T-helper 2 cell treated with Interferon-gamma antibody and Interleukin-4, amounts not matched to agents 5 μg/mL and 100 μg/mL, for 36 hours (primary cell): ENCODE measurements at places on chromosomes 3 and 15.

- DNase-seq = no peak
Observed at GRCh38 chr3:132679911-132680310, 19.8 kb downstream of the UBA5 start.

GRCh38 chr3:150203273-150203672, 204.8 kb upstream of the TSC22D2 start:
- no peak for DNase-seq

GRCh38 chr3:186307594-186308221, 54.3 kb downstream of the DGKG start:
- DNase-seq = no peak

DNA sequence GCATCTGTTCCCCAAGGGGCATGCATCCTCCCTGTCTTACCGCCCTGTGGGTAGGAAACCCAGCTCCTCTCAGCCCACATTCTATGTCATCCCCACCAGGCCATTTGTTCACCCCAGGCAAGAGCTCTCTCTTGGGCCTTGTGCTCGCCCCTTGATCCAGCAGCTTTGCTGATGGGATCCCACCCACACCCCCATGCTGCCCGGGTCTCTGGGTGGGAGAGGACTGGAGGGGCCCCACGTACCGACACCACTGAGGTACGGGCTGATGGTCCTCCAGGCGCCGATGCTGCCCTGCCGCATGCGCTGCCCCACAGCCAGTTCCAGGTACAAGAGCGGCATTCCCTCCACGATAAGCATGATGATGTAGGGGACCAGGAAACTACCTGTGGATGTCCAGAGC, 14.5 kb downstream of the SLC6A20 start:
- DNase-seq = no peak

- peak; percentile 10 for DNase-seq
Observed at GRCh38 chr3:107430996-107431245, 53.7 kb downstream of the CCDC54 start.

- no peak for DNase-seq
Observed at GRCh38 chr15:62783303-62783957, 259.1 kb upstream of the TPM1 start.

GRCh38 chr15:85897895-85898717, 103.4 kb upstream of the KLHL25 start:
- no peak for DNase-seq

GRCh38 chr15:92788196-92788595, 111.9 kb upstream of the CHD2 start:
- DNase-seq = no peak

GRCh38 chr3:157865352-157866000, 240.7 kb downstream of the SHOX2 start:
- peak; percentile 29 for DNase-seq

DNA sequence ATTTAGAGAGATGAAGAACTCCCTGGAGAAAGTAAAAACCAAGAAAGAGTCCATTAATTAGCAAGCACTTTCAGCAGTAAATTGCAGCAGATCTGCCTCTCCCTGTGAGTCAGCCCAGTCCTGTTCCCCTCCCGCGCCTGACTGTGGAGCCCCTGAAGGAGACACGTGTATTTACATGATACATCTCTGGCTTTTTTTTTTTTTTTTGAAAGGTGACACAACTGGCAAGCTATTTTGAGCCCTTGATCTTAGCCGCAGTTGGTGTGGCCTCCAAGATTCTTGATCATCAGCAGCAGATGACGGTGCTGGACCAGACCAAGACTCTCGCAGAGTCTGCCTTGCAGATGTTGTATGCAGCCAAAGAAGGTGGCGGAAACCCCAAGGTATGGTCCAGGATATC, 271.8 kb upstream of the TPM1 start:
- DNase-seq = no peak

GRCh38 chr15:63880744-63881143, 47.0 kb upstream of the HERC1 start:
- DNase-seq = no peak

- no peak for DNase-seq
Observed at GRCh38 chr3:195117978-195118581, 152.9 kb downstream of the XXYLT1 start.

DNA sequence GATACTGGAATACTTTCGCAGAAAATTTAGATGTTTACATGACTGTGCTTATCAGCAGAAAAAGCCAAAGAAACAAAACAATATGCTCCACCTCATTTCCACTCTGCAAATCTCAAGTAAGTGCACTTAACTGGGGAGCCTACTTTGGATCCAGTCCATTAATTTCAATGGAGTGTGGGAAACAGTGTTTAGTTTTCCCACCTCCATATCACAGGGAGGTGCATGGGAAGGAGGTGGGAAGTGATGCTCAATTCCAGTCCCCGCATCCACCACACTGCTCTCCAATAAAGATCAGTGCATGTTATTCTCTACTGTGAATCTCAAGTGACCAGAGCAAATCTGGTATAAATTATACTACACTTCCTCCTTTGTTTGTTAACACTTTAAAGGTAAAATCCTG, 2.9 kb downstream of the NEDD4 start:
- DNase-seq = no peak

GRCh38 chr15:52023169-52023922, 4.3 kb downstream of the MAPK6 start:
- DNase-seq = no peak

GRCh38 chr3:179610066-179610465, 5.5 kb downstream of the NDUFB5 start:
- DNase-seq = no peak

- DNase-seq = no peak
Observed at GRCh38 chr3:119240101-119240590, 532 bp downstream of the B4GALT4 start.

- DNase-seq = peak; percentile 13
Observed at GRCh38 chr3:121969631-121970030, 52.4 kb downstream of the ILDR1 start.

DNA sequence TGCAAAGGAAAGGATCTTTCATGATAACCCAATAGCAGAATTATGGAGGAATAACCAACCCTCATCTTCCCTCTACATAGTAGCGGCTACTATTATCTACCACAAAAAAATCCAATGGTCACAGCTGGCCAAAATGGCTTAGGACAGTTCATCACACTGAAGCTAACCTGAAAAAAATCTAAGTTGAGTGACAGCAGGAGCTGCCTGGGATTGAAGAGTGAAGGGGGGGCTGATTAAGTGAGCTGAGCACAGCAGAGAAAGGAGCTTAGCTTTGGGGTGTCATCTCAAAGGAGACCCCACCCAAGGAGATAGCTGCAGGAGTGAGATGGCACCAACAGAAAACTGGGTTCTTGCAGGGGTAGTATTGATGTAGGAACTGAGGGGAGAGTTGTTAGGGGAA, 33.6 kb downstream of the CCNL1 start:
- DNase-seq = no peak

- peak; percentile 67 for DNase-seq
Observed at GRCh38 chr15:41989573-41990242, 17.4 kb upstream of the EHD4 start.

- no peak for DNase-seq
Observed at GRCh38 chr3:150130404-150131100, 159.9 kb upstream of the PFN2 start.

- no peak for DNase-seq
Observed at GRCh38 chr3:145519398-145520047, 641.5 kb downstream of the PLOD2 start.

DNA sequence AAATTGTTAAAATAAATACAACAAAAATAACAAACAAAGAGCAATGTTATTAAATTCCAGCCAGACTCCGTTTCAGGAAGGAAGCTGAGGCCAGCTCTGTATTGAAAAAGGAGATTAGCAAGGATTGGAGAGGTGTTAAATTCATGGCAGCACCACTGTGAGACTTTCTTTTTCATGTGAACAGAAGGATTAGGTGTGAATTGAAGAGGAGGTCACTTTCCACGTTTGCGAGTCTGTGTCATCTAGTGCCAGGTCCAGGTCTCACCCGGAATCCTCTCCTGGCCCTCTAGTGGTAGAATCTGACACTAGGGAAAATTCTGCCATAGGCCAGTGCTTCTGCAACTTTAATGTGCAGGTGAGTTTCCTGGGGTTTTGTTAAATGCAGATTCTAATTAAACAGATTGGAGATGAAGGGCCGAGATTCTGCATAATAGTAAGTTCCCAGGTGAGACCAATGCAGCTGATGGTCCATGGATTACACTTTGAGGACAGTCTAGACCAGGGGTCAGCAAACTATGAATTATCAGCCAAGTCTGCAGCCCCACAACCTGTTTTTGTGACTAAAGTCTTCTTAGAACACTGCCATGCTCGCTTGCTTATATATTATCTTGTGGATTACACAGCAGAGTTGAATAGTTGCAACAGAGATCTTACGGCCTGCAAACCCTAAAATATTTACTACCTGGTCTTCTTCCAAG, 9.2 kb upstream of the SLC6A1 start:
- no peak for DNase-seq

- no peak for DNase-seq
Observed at GRCh38 chr3:139534992-139535879, 4.3 kb downstream of the RBP1 start.

DNA sequence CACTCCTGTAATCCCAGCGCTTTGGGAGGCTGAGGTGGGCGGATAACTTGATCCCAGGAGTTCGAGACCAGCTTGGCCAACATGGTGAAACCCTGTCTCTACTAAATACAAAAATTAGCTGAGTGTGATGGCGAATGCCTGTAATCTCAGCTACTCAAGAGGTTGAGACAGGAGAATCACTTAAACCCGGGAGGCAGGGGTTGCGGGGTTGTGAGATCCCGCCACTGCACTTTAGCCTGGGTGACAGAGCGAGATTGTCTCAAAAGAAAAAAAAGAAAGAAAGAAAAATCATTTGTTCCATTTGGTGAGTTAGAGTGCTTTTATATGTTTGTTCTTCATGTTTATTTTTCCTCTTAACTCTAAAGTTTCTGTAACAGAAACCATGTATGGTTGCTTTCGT, 7.3 kb downstream of the NCK1 start:
- DNase-seq = no peak

GRCh38 chr3:74363346-74363745, 251.1 kb downstream of the CNTN3 start:
- no peak for DNase-seq

- DNase-seq = no peak
Observed at GRCh38 chr3:61914276-61914675, 352.9 kb downstream of the PTPRG start.

- DNase-seq = peak; percentile 39
Observed at GRCh38 chr3:124620600-124621063, 109.6 kb upstream of the UMPS start.

- DNase-seq = no peak
Observed at GRCh38 chr3:112813723-112814171, 32.9 kb downstream of the CD200R1L start.

DNA sequence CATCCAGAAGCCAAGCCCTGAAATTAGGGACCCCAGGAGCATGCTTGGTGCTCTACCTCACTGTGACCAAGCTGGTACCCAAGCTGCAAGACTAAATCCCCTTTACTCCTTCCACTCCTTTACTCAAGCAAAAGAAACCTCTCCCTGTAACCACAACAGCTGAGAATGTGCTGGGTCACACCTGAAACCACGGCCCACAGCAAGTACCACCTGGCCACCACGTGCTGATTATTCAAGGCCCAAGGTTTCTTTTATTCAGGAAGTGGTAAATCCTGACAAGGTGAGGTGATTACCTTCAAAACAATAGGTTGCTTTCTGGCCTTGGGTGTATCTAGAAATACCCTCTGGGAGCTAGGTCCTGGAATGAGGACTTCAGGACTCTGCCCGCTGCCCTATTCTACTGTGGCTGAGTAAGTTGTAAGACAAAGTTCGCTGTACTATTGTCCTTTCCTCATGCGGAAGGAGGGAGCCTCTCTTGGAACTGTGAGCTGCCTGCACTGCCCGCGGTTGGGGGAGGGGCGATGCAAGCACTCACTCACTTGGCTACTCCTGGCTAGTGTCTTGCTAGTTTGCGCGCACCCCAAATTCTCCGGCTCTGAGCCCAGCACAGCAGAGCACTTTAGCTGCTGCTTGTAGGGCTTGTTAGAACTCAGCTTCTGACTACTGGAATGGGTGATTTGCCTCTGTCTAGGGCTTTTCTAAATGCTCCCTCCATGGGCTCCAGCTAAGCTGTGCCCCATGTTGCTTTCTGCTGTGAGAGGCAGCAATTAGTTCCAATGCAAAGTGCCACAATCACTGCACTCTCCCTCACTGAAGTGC, 487.1 kb upstream of the CNTN3 start:
- DNase-seq = no peak

- DNase-seq = no peak
Observed at GRCh38 chr3:67998281-67998680, 343.9 kb upstream of the SUCLG2 start.

DNA sequence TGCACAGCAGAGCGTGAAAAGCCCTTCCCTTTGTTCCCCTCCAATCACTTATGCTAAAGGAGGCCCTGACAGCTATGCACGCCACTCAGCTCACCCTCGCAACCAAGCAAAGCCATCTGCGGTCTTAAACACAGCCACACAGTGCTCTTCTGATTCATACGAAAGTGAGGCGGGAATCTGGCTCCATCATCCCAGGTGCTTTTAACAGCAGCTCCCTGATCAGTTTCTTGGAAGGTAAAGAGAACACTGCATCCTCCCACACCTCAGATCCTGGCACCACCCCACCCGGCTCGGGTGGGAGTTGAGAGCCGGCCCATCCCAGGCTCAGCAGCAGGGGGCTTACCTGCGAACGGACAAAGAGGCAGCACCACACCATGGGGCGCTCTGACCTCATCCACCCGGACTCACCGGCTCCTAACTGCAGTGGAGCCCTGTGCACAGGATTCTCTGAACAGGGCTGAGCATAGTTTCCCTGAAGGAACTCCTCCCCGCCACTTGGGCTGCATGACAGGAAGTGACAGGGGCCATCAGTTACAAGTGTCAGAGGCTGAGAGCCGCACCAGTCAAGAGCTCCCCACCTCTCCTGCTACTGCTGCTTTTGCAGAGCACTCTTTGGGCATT, 114.3 kb upstream of the ARHGEF3 start:
- DNase-seq = peak; percentile 72

GRCh38 chr15:49693498-49693897, 72.7 kb downstream of the DTWD1 start:
- no peak for DNase-seq

GRCh38 chr3:69784954-69785514, 45.8 kb downstream of the MITF start:
- no peak for DNase-seq

GRCh38 chr3:156728267-156728985, 54.0 kb downstream of the TIPARP start:
- DNase-seq = no peak

- DNase-seq = no peak
Observed at GRCh38 chr15:87858651-87859050, 397.9 kb downstream of the NTRK3 start.

GRCh38 chr15:47908950-47909670, 191.8 kb downstream of the SEMA6D start:
- DNase-seq = no peak

GRCh38 chr3:176663837-176664831, 533.1 kb downstream of the TBL1XR1 start:
- DNase-seq = no peak
